ENCODE measurements at places on chromosomes 7 and 10. TPM values are rescaled to one million over a fixed set of nuclear protein-coding genes. Genes with fewer than 3 reads are reported as not detected.

The ALDH18A1 gene
- 31.3 TPM for polyA plus RNA-seq

The ZC3HAV1L gene
- 16.2 TPM for polyA plus RNA-seq

The IFRD1 gene
- 29.9 TPM for polyA plus RNA-seq

The WEE2 gene
- polyA plus RNA-seq = 0.22 TPM

The IL6 gene
- polyA plus RNA-seq = 0.41 TPM

The ITPRIP gene
- 9.7 TPM for polyA plus RNA-seq

The KIFBP gene
- polyA plus RNA-seq = 23.9 TPM

The CRHR2 gene
- 1.9 TPM for polyA plus RNA-seq

The ANKRD2 gene
- polyA plus RNA-seq = 24.2 TPM

The PAX4 gene
- not detected for polyA plus RNA-seq

- DNase-seq = no peak
These were observed 40.0 kb upstream of the PAPSS2 start for GRCh38 chr10:87619705-87620104.

GRCh38 chr10:96984541-96985131 is 152.5 kb downstream of the LCOR start:
- DNase-seq = peak; percentile 82

GRCh38 chr10:34775044-34775637 is 40.0 kb downstream of the PARD3 start:
- no peak for DNase-seq

- no peak for DNase-seq
These were observed 51.4 kb downstream of the ADARB2 start for GRCh38 chr10:1685699-1686490.

- no peak for DNase-seq
These were observed 60.9 kb downstream of the CALML3 start for GRCh38 chr10:5585517-5586206.

DNA sequence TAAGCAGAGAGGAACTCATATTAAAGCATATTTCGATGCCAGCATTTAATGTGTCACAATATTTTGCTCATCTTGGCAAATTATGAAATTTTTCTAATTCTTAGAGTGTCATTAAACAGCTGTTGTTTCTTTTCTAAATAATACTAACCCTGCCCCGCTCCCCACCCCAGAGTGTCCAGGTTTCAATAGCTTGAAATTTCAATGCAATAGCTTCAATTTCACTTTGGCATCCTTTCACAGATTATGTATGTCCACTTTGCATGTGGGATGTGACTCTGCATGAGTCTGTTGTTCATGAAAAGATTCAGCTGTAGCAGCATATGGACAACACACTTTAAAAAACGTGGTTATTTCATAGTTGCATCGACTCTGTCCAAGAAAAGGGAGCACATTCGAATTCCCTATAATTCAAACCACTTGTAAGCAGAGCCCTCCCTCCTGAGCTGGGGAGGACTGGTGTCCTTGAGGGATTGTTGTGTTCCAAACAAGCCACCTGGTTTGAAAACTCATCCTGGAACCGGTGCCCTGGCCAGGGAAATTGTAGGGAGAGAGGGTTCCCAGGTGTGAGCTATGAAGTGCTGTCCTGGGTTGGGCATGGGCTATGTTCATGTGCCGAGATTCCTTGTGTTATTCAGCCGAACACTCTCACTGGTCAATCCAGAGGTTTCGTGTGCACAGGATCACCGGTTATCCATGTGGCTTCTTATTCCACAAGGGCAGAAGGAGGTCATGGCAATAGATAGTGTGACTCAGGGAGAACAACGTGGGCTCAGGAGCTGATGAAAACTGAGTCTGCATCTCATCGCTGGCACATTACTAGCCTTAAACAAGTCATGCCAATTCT is 64.6 kb upstream of the CREB5 start:
- peak; percentile 65 for DNase-seq

DNA sequence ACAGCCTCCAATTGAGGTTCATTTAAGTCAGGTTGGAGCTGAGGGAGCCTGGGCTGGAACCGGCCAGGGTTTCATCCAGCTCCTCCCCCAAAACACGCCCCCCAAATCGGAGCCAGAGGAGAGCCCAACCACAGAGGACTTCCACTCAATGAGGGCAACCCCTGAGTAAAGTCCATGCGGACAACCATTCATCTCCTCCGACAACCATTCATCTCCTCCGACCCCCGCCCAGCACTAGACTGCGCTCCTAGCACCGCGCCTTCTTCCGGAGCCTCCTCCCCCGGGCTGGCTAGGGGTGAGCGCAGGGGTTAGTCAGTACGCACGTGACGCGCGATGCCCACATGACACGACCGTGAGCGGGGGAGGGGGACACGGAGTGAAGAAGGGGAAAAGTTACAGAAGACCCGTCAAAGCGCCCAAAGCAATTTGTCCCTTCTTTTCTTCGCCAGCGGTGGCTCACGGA is 1.4 kb downstream of the MAGI2 start:
- peak; percentile 83 for DNase-seq

GRCh38 chr7:41294556-41295454 is 408.1 kb downstream of the INHBA start:
- DNase-seq = no peak

DNA sequence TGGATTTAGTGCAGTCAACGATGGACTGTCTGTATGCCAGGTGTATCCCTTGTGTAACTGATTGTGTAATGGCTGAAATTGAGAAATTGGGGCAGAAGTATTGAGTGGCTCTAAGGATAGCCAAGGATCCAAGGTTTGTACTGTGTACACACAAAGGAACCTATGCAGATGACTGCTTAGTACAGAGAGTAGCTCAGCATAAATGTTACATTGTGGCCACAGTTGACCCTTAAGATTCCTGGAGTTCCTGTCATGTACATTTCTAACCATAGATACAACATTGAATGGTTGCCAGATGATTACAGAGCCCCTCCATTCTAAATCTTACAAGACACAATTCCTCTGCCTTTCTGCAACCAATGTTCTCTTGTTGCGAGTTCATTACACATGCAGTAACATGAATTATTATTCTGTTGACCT is 25.3 kb downstream of the CCDC126 start:
- no peak for DNase-seq

GRCh38 chr7:24227068-24227467 is 56.9 kb upstream of the NPY start:
- DNase-seq = no peak

DNA sequence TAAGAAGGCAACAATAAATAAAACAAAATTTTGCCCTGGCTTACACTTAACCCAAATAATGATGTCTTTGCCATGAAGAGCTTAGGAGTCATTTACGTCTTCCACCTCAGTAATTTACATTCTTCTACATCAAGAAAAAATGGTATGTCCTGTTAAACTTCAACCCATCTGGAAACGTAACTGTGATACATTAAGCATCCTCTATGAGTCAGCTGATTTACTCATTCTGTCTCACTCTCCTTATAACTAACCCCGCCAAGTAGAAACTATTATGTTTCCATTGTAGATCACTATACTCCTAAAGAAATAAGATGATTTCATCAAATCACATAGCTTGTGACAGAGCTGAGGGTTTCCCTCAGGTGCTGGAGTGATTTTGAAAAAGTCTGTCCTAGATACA is 330.7 kb downstream of the CDC14C start:
- DNase-seq = no peak

- no peak for DNase-seq
These were observed 395.4 kb downstream of the LRMDA start for GRCh38 chr10:75826846-75827245.

- no peak for DNase-seq
These were observed 2.7 kb downstream of the MUC3A start for GRCh38 chr7:100951888-100952560.

GRCh38 chr10:76086761-76087639 is 655.6 kb downstream of the LRMDA start:
- peak; percentile 45 for DNase-seq

- no peak for DNase-seq
These were observed 32.5 kb downstream of the ZNF277 start for GRCh38 chr7:112238852-112239610.

GRCh38 chr7:92909686-92910475 is 73.5 kb upstream of the CDK6 start:
- DNase-seq = no peak

- DNase-seq = no peak
These were observed 10.0 kb upstream of the PRKAR2B start for GRCh38 chr7:107034553-107034952.

Data from hindlimb muscle (tissue), 1 donor.